ENCODE measurements at places on chromosomes 2 and 18. TPM values are rescaled to one million over a fixed set of nuclear protein-coding genes. Genes with fewer than 3 reads are reported as not detected.

The SIX2 gene
- total RNA-seq: 0.65 TPM

The QPCT gene
- total RNA-seq: 1.2 TPM

The NXPH2 gene
- not detected for total RNA-seq

The SPATA3 gene
- total RNA-seq: not detected

The IKZF2 gene
- 4.3 TPM for total RNA-seq

The RAD51AP2 gene
- 0.16 TPM for total RNA-seq

The TLX2 gene
- not detected for total RNA-seq

The TMEM169 gene
- total RNA-seq: 0.62 TPM

The ASB18 gene
- total RNA-seq: 4.5 TPM
